Right cardiac atrium (tissue), 5 donors: ENCODE measurements at places on chromosomes 3 and 15. TPM values are rescaled to one million over a fixed set of nuclear protein-coding genes. Genes with fewer than 3 reads are reported as not detected.

DNA sequence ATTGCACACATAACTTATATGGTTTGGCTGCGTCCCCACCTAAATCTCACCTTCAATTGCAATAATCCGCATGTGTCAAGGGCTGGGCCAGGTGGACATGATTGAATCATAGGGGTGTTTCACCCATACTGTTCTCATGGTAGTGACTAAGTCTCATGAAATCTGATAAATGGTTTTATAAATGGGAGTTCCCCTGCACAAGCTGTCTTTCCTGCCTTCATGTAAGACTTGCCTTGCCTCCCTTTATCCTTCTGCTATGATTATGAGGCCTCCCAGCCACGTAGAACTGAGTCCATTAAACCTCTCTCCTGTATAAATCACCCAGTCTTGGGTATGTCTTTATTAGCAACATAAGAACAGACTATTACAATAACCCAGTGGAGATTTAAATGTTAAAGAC is 653.9 kb downstream of the ROBO1 start:
- no peak for DNase-seq

Gene CNTN6
- total RNA-seq: 0.44 TPM

GRCh38 chr3:72739531-72740466 is 108.4 kb downstream of the SHQ1 start:
- DNase-seq: no peak

DNA sequence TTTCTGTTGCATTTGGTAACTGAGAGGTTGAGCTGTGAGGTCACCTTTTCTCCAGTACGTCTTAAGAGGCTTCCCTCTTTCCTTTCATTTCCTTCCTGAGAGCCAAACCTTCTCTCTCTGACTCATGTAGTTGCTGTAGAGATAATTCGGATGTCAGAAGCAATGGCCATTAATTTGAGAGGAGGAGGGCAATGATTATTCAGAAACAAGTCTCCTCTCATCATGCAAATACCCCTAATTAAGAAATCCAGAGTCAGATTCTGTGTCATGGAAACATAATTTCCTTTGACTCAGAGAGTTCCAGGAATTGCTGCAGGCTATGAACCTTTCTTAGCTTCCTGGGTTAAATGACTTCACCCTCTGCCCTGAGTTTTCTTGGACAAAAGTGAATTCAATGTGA is 59.0 kb upstream of the GSK3B start:
- DNase-seq: no peak

DNA sequence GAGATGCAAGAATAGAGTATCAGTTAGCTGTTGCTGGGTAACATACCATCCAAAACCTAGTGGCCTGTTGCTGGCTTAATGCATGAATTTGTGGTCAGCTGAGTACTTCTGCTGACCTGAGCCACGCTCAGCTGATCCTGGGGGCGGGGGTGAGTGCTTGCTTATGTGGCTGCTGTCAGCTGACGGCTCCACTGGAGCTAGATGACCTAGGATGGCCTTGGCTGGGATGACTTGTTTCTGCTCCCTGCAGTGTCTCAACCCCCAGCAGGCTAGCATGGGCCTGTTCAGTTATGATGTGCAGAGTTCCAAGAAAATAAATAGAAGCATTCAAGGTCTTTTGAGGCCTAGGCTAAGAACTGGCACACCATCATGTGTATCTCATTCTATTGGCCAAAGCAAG is 63.9 kb downstream of the FBLN2 start:
- DNase-seq: peak; percentile 66
